ENCODE measurements at places on chromosomes 7 and 10. TPM values are rescaled to one million over a fixed set of nuclear protein-coding genes. Genes with fewer than 3 reads are reported as not detected.

- no peak for DNase-seq
These were observed 52.2 kb downstream of the STEAP1B start for GRCh38 chr7:22447762-22448161.

DNA sequence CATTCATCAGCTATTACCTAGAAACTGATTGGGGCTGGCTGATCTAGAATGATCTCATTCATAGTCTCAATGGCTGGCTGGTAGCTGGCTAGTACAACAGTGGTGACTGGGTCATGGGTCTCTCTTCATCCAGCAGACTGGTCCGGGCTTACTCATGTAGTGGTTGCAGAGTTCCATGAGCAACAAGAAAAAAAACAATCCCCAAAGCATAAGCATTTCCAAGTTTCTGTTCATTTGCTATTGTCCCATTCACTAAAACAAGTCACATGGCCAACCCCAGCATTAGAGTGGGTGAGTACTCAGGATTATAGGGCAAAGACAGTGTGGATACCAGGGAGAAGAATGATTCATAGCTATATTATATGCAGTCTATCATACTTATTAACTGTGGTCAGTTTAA is 85.2 kb upstream of the SEMA3C start:
- DNase-seq, result no peak

DNA sequence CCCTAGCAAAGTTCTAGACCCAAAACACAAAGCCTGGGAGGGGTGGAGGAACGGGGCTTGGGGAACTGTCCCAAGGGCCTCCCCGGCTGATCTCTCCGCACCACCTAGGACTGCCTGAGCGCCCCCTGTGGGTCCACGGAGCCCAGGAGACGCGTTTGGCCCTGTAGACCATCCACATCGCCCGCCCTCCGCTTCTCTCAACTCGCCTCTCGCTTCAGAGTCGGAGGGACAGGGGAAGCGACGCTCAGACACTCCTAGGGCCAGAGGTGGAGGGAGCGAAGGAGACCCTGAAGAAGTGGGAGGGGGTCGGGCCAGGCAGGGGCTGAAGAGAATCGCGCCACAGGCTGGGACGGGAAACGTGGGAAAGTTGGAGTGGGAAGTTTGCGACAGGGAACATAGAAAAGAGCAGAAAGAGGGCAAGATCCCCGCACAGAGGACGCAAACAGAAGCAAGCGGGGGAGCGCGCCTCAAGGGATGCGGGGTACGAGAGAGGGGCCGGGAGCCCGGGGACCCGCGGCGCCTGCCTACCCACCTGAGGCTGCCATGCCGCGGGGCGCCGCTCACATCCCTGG is 378 bp downstream of the PIK3AP1 start:
- peak; percentile 21 for DNase-seq

DNA sequence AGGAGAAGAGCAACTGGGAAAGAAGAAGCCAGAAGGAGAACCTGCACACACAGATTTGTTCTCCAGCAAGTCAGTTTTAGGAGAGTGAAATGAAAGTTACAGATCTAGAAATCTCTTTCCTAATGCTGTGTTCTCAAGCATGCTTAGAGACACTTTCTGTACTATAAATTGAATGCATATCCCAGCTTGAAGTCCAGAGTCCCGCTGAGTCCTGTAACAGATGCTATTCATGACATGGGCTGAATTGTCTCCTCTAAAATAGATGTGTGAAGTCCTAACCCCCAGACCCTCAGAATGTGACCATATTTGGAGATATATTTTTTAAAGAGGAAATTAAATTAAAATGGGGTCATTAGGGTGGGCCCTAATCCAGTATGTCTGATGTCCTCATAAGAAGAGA is 46.9 kb upstream of the GJD4 start:
- no peak for DNase-seq

- no peak for DNase-seq
These were observed 381.1 kb upstream of the SEMA3D start for GRCh38 chr7:85567983-85568382.

DNA sequence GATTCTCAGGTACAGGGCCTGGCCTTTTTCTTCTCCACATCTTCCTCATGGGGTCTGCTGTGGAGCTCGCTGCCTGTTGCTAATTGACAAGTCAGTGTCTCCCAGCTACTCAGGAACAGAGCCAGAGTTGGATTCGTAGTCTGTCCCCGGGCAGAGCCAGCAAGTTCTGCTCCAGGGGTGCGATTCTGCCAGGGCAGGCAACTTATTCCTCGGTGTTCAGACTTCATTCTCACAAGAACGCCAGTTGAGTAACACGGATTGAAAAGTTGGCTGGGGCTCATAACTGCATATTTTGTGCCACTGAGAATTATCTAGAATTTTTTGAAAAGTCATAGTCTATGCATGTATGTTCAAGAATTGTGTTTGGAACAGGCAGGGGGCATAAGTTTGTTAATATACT is 336.7 kb upstream of the NPVF start:
- no peak for DNase-seq

DNA sequence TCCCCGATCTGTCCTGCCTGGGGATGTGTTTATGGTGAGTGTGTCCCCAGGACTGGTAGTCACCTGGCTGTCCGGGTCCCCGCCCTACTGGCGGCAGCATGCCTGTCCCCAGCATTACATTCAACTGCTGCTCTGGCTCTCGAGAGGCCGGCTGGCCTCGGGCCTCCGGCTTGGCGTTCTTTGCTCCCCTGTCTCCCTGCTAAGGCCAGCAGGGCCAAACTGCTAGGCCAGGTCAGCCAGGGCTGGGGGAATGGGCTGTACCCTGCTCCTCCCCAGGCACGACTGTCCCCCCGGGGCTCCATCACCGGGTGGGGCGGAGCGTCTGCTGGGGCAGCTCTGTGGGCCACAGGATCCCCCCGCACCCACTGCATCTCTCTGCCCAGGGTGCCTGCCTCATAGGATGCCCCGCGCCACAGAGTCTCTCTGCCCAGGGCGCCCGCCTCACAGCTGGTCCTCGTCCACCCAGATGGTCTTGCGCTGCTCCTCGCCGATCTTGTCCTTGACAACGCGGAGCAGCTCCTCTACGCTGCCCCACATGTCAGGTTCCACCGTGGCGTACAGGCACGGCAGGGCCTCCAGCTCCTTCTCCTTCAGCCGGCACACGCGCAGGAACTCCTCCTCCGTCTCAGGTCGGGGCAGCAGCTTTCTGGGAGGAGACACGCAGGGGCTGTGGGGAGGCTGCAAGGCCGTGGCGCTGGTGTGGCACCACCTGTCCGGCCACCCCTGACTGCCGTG is 62.3 kb upstream of the GNA12 start:
- DNase-seq, result no peak

- no peak for DNase-seq
These were observed 17.3 kb downstream of the TPK1 start for GRCh38 chr7:144818511-144818910.

GRCh38 chr7:112982441-112983063 is 104.1 kb downstream of the GPR85 start:
- DNase-seq, result no peak

Gene VWDE
- 0.66 TPM for polyA plus RNA-seq

Gene GPR26
- polyA plus RNA-seq, result 0.16 TPM

Gene GTF2IRD2
- polyA plus RNA-seq, result 26.4 TPM

Gene FASTK
- 90.4 TPM for polyA plus RNA-seq

Gene CCL26
- polyA plus RNA-seq, result 0.12 TPM
